Panc1 (cell line): ENCODE measurements at places on chromosomes 16 and 17. TPM values are rescaled to one million over a fixed set of nuclear protein-coding genes. Genes with fewer than 3 reads are reported as not detected.

Gene HOXB8
- total RNA-seq, result 45.9 TPM

Gene APOBR
- total RNA-seq, result 0.13 TPM

Gene KRTAP3-1
- not detected for total RNA-seq

Gene USP31
- 27.2 TPM for total RNA-seq

Gene HYDIN
- total RNA-seq, result 0.80 TPM

Gene PLA2G10
- total RNA-seq, result 0.23 TPM

Gene ACADVL
- 305 TPM for total RNA-seq

Gene MMP28
- 1.6 TPM for total RNA-seq

Gene PALB2
- 21.7 TPM for total RNA-seq

Gene GPS1
- total RNA-seq, result 175 TPM

Gene NHLRC4
- total RNA-seq, result 4.0 TPM

Gene EFTUD2
- 98.0 TPM for total RNA-seq

Gene NPIPB9
- total RNA-seq, result 0.90 TPM

Gene NPB
- total RNA-seq, result 3.9 TPM

Gene ANKRD40CL
- total RNA-seq, result not detected

Gene HIGD1B
- not detected for total RNA-seq

Gene CRYM
- 0.41 TPM for total RNA-seq

Gene MYH2
- total RNA-seq, result not detected

Gene ATP2A1
- 2.9 TPM for total RNA-seq

Gene TBC1D28
- total RNA-seq, result not detected

Gene CD300H
- total RNA-seq, result not detected

Gene CAPNS2
- total RNA-seq, result 1.4 TPM

Gene CORO7
- 37.5 TPM for total RNA-seq

Gene BANP
- 22.6 TPM for total RNA-seq

Gene CYGB
- total RNA-seq, result 6.0 TPM

Gene PARD6A
- total RNA-seq, result 10.8 TPM

Gene SLC9A5
- total RNA-seq, result 1.7 TPM

Gene LITAFD
- total RNA-seq, result not detected

Gene KCNJ12
- total RNA-seq, result 2.7 TPM

Gene ACSM5
- 0.21 TPM for total RNA-seq

Gene RNF227
- total RNA-seq, result 2.6 TPM

Gene EFCAB5
- 0.39 TPM for total RNA-seq

Gene C16orf86
- total RNA-seq, result 0.80 TPM

Gene CASKIN1
- total RNA-seq, result 4.5 TPM

Gene ABCC11
- total RNA-seq, result not detected

Gene CDK12
- 57.8 TPM for total RNA-seq

Gene SLC2A4
- total RNA-seq, result 0.31 TPM

Gene GRIN2A
- 12.3 TPM for total RNA-seq

Gene NPIPA8
- 0.18 TPM for total RNA-seq

Gene JPH3
- total RNA-seq, result 1.2 TPM

Gene CRYBA1
- total RNA-seq, result not detected

Gene TMEM11
- 23.4 TPM for total RNA-seq

Gene KRTAP4-11
- total RNA-seq, result not detected

Gene KRTAP4-6
- total RNA-seq, result not detected

Gene SLC12A3
- total RNA-seq, result 0.15 TPM

Gene RPL27
- 513 TPM for total RNA-seq

Gene CES3
- not detected for total RNA-seq

Gene LRRC46
- total RNA-seq, result 1.9 TPM

Gene TAT
- 0.49 TPM for total RNA-seq

Gene SEC14L1
- total RNA-seq, result 279 TPM

Gene TRPV2
- 34.9 TPM for total RNA-seq

Gene ZPBP2
- total RNA-seq, result not detected

Gene AFMID
- total RNA-seq, result 59.3 TPM

Gene NUPR1
- total RNA-seq, result 79.7 TPM

Gene ITGAD
- total RNA-seq, result not detected
